ENCODE measurements at places on chromosomes 13 and 19. TPM values are rescaled to one million over a fixed set of nuclear protein-coding genes. Genes with fewer than 3 reads are reported as not detected.

DNA sequence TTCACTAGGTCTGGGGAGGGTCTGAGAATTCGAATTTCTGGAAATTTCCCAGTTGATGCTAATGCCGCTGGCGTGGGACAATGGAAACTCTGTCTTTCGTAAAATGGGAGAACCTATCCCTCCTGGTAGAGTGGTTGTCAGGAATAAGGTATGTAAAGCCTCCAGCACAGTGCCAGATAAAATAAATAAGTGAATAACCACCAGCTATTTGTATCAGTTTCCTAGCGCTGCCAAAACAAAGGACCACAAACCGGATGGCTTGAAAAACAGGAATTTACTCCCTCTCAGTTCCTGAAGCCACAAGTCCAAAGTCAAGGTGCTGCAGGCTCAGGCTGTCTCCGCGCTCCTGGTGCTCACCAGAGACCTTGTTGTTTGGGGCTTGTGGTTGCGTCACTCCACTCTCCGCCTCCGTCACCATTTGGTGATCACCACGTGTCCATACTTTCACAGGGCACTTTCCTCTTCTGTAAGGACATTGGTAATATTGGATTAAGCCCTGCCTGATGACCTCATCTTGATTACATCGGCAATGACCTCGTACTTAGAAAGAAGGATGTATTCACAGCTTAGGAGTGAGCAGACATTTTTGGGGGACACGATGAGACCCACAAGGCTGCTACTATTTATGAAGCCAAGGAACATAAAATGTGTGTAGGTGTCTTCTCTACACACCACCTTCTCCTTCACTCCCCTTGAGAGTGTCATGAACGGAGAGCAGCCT is 428.5 kb downstream of the IRS2 start:
- no peak overlapping the region for H3K4me3 ChIP-seq
- DNase-seq = no peak
- no peaks in the 10 kb centered on the region for H3K27me3 ChIP-seq
- no peak overlapping the region for H3K27ac ChIP-seq
- no peaks in the 10 kb centered on the region for H3K4me1 ChIP-seq

The DAPK3 gene
- 69.9 TPM for total RNA-seq

GRCh38 chr13:91596842-91597241 is 198.4 kb downstream of the GPC5 start:
- H3K4me3 ChIP-seq = no peak overlapping the region
- no peaks in the 10 kb centered on the region for H3K36me3 ChIP-seq
- no peaks in the 10 kb centered on the region for H3K27me3 ChIP-seq
- H3K27ac ChIP-seq = no peak overlapping the region
- DNase-seq = no peak

DNA sequence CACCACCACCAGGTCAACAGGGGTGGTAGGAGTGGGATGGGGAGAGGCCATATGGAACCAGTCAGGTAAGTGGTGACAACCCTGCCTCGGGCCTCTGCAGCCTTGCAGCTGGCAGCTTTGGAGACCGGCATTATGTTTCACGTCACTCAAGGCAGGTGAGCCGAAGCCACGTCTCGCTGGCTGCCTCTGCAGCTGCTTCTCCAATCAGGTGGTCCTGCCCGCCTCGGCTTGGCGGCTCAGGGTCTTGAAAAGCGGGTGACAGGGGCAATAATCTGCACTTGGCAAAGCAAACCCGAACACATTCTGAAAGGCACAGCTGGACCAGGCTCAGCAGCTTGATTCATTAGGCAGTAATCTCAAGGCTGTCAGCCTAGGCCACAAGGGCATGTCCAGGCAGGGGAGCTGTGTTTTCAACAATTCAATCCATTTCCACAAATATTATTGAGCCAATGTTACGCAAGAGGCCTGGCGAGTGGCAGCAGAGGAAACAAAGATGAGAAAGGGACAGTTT is 77.4 kb upstream of the PCDH8 start:
- no peak overlapping the region for H3K27ac ChIP-seq
- no peak overlapping the region for H3K4me3 ChIP-seq
- no peaks in the 10 kb centered on the region for H3K4me1 ChIP-seq
- H3K36me3 ChIP-seq = no peaks in the 10 kb centered on the region
- no peaks in the 10 kb centered on the region for H3K27me3 ChIP-seq
- no peak for DNase-seq

DNA sequence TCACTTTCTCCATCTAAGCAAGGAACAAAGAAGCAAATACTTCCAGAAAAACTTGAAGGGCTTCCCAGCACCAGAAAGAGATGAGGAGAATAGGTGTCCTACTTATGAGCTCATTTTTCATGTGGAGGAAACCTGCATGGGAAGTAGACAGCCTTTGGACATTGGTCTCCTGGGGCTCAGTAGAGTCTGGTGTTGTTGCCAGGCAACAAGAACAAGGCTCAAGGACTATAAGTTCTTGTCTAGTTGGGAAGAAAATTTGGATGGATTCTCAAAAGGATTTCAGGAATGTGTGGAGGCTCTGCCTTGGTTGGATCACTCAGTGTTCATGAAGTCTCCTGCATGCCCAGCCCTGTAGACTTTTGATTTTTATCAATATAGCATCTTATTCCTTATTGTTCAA is 84.5 kb downstream of the MBNL2 start:
- peaks cover 4% of the 10 kb centered on the region for H3K4me1 ChIP-seq
- DNase-seq = no peak
- no peaks in the 10 kb centered on the region for H3K36me3 ChIP-seq
- no peaks in the 10 kb centered on the region for H3K27me3 ChIP-seq
- no peak overlapping the region for H3K4me3 ChIP-seq

The PSG7 gene
- not detected for total RNA-seq

The TNFAIP8L1 gene
- 7.3 TPM for total RNA-seq

DNA sequence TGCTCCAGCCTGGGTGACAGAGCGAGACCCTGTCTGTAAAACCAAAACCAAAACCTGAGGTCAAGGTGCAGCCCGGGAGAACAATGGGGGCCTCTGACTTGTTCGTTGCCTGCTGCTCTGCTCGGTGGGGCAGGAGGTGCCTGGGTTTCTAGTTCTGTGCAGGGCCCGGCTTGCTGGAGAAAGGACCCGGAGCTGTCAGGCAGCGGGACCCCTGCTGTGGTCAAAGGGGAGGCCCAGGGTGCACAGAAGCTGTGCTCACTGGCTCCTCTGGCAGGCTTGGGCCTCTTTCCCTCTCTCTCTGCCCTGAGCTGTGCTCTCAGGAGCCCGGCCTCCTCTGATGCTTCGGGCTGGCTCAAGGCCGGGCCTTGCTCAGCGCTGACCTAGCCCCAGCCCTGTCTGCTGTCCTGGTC is 3.5 kb downstream of the LRP3 start:
- H3K36me3 ChIP-seq = peaks cover 49% of the 10 kb centered on the region
- H3K27me3 ChIP-seq = no peaks in the 10 kb centered on the region
- H3K4me1 ChIP-seq = no peaks in the 10 kb centered on the region
- DNase-seq = no peak
- no peak overlapping the region for H3K27ac ChIP-seq
- no peak overlapping the region for H3K4me3 ChIP-seq

DNA sequence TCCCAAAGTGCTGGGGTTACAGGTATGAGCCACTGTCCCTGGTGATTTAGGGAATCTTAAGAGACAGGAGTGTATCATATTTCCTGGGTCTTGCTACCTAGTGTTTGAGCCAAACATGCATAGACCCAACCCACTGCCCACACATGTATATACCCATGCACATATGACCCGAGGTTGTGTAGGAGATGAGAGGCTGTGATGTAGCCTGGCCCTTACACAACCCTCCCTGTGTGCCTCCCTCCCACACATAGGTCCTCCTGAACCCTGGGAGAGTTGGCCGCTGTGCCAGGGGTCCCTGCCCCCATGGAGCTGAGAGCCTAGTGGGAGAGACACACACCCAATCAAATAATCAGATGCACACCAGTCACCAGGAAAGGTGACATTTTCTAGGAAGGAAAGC is 365.9 kb downstream of the ZNF536 start:
- no peaks in the 10 kb centered on the region for H3K36me3 ChIP-seq
- DNase-seq = no peak
- no peak overlapping the region for H3K4me3 ChIP-seq
- peaks cover 4% of the 10 kb centered on the region for H3K27me3 ChIP-seq

- DNase-seq = no peak
- peak overlapping the region; percentile 37 for H3K4me3 ChIP-seq
- no peaks in the 10 kb centered on the region for H3K36me3 ChIP-seq
- H3K4me1 ChIP-seq = peaks cover 6% of the 10 kb centered on the region
- H3K27ac ChIP-seq = no peak overlapping the region
Observed at GRCh38 chr19:46404753-46405468, 8.5 kb downstream of the CCDC8 start.

GRCh38 chr13:57739089-57739488 is 107.5 kb downstream of the PCDH17 start:
- no peak overlapping the region for H3K4me3 ChIP-seq
- DNase-seq = no peak
- H3K27me3 ChIP-seq = no peaks in the 10 kb centered on the region
- no peaks in the 10 kb centered on the region for H3K4me1 ChIP-seq
- no peak overlapping the region for H3K27ac ChIP-seq

The ZNF888 gene
- total RNA-seq = 3.1 TPM

DNA sequence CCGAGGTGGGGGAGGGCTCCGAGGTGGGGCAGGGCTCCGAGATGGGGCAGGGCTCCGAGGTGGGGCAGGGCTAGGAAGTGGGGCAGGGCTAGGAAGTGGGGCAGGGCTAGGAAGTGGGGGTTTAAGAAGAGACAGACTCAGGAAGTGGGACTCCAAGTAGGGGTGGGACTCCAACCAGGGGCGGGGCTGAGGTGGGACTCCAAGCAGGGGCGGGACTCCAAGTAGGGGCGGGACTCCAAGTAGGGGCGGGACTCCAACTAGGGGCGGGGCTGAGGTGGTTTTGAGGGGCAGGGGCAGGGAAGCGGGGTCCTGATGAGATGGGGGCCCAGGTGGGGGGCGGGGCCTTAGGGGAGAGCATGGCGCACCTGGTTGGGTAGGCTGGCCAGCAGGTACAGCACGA is 13.6 kb downstream of the CFD start:
- H3K27ac ChIP-seq = peak overlapping the region; percentile 33
- no peak for DNase-seq
- no peaks in the 10 kb centered on the region for H3K36me3 ChIP-seq

- H3K4me3 ChIP-seq = no peak overlapping the region
- no peaks in the 10 kb centered on the region for H3K36me3 ChIP-seq
- no peaks in the 10 kb centered on the region for H3K4me1 ChIP-seq
- no peak for DNase-seq
- no peak overlapping the region for H3K27ac ChIP-seq
Observed at GRCh38 chr19:27716922-27717321, 1496.0 kb downstream of the UQCRFS1 start.

DNA sequence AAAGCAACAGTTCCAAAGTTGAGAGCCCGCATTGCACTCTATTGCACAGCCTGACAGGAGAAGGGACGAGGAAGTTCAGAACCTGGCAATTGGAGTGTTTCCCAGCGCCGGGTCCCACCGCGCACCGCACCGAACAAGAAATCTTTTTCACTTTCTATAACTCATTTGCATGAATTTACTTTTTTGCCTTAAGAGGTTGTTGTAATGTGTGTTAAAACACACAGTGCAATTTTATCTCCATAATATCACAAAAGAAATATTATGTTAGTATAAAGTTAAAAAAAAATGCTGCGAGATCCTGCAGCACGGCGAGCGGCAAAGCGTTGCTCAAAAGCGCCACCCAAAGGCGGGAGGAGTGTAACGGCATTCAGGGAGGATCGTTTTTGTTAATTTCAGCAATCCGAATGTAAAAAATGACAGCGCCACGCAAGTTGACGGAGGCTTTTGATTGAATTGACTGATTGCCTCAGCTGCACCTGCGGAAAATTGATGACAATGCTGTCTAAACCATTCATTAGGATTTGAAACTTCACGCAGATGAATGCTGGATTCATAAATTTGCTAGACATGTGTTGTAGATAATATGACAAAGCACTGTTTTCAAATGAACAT is 303.6 kb upstream of the ZNF507 start:
- no peak for DNase-seq
- no peaks in the 10 kb centered on the region for H3K27me3 ChIP-seq
- peak overlapping the region; percentile 34 for H3K4me3 ChIP-seq
- H3K27ac ChIP-seq = no peak overlapping the region
- H3K36me3 ChIP-seq = no peaks in the 10 kb centered on the region

GRCh38 chr13:59016250-59016649 is 1147.5 kb downstream of the DIAPH3 start:
- H3K27me3 ChIP-seq = no peaks in the 10 kb centered on the region
- H3K4me3 ChIP-seq = no peak overlapping the region
- no peaks in the 10 kb centered on the region for H3K4me1 ChIP-seq
- no peaks in the 10 kb centered on the region for H3K36me3 ChIP-seq

The MYO16 gene
- under 0.01 TPM for total RNA-seq

DNA sequence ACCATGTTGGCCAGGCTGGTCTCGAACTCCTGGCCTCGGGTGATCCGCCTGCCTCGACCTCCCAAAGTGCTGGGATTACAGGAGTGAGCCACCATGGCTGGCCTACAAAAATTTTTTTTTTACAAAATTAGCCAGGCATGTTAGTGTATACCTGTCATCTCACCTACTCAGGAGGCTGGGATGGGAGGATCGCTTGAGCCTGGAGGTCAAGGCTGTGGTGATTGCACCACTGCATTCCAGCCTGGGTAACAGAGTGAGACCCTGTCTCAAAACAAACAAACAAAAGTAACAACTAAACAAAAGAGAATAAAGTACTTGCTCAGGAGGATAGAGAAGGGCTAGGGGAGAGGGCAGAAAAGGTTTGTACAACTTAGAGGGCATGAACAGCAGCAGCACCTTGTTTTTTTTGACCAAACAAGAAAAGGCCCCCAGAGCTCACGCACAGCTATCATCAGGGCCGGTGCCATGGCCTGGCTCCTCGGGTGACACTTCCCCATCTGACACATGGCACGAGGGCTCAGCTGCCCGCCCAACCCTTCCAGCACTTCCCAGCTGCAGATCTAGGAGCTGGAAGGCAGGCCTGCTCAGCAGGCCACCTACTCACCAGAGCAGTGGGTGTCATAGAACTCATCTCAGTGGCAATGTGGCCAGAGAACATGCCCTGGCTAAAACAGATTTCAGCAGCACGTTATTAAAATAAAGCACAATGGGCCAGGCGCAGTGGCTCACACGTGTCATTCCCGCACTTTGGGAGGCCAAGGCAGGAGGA is 8.6 kb upstream of the SLC7A9 start:
- H3K4me3 ChIP-seq = no peak overlapping the region
- H3K27ac ChIP-seq = no peak overlapping the region
- H3K4me1 ChIP-seq = no peaks in the 10 kb centered on the region
- H3K27me3 ChIP-seq = no peaks in the 10 kb centered on the region
- peaks cover 81% of the 10 kb centered on the region for H3K36me3 ChIP-seq
- DNase-seq = no peak

DNA sequence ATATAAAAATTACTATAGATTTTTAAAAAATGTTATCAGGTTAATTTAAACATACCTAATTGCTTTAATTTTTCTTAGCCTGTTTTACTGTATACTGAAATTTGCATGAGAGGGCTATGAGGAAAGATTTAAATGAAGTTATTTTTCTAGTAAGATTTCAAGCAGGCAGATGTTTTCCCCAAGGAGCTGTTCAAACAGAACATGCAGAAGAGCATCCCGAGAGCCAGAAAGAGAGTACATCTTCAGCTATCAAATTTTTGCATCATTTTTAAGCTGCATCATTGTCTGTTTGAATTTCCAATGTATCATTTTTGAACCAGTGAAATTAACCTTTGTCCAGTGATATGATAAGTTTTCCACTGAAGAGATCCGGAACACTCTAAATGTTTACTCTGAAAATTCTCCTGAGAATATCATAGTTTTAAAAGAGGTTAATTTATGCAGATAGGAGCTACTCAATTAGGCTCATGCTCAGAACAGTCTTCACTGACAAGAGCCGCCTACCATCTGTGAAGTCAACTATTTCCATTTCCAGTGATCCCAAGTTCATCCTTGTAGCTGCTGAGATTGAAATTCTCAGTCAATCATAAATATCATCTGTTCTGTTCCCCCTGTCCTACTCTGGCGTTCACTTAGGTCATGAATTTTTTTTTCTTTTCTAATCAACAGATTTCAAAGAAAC is 467.7 kb upstream of the NBEA start:
- no peaks in the 10 kb centered on the region for H3K27me3 ChIP-seq
- H3K36me3 ChIP-seq = no peaks in the 10 kb centered on the region
- no peak overlapping the region for H3K4me3 ChIP-seq
- H3K4me1 ChIP-seq = no peaks in the 10 kb centered on the region

The APOC1 gene
- total RNA-seq = 71.7 TPM
